ENCODE measurements at places on chromosomes 13 and 19.

GRCh38 chr13:35675651-35676050, 199.2 kb upstream of the MAB21L1 start:
- DNase-seq = no peak

DNA sequence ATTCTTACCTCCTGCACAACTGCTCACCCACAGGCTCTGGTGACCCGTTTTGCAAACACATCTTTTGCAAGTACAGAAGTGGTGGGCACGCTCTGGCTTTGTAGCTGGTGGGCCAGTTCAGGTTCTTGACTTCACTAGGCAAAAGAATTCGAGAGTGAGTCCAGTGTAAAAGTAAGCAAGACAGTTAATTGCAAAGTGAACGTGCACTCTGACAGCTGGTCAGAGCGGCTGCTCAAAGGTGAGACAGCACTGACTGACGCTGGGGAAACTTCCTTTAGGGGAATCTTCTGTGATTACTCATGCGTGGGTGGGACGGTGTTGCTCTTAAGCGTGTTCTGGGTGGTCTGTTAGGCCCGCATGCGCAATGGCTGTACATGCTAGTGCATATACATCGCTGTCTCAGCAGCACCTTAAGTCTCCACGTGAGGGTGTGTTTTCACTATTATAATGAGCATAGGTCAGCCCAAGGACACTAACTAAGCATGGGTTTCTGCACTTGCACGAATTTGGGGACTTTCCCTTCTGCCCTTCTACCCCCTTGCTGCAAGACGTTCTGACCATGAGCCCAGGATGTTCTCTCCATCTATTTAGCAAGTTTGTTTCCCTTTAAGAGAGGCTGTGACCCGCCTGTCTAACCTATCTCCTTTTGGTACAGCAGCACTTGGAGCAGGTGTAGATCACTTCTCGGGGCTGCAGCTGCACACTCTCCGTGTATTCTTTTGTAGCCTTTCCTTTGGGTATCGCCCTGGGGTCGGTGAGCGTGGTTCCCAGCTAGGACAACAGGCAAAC, 30.2 kb upstream of the CD33 start:
- no peak for DNase-seq

GRCh38 chr13:109160887-109161669, 531.7 kb downstream of the MYO16 start:
- no peak for DNase-seq

DNA sequence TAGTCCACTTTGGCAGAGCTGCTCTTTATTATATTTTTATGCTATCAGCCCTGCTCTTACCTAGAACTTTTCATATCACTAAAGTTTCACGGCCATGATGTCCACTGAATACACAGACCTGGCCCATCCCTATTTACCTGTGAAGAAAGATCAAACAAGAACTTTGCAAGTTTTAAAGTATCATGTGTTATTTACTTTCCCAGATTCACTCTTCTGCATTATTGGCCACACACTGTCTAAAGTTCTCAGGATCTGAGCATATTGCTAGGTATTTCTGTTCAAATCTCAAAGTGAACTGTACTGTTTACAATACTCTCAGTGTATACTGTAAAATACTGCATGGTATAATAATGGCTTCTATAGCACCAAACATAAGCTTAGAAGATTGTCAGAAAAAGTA, 405.2 kb downstream of the KLF12 start:
- DNase-seq = no peak

DNA sequence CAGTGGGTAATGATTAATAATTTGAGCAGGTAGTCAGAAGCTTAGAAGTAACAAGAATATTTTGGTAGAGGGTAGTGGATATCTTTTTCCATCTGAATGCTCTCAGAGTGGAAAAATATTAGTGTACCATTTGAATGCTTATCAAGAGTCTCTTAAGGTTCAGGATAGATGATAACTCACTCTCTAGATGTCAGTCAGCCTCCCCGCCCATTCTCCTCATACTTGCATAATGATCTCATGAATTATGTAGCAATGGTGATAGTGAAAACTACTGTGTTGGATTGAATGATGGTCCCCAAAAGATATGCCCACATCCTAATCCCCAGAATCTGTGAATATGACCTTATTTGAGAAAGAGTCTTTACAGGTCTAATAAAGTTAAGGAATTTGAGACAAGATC, 132.7 kb upstream of the KLF12 start:
- no peak for DNase-seq

GRCh38 chr13:59771272-59771671, 392.5 kb downstream of the DIAPH3 start:
- no peak for DNase-seq

- DNase-seq = no peak
Observed at GRCh38 chr13:48369988-48370387, 42.9 kb downstream of the LPAR6 start.

- no peak for DNase-seq
Observed at GRCh38 chr13:74047931-74048600, 86.1 kb downstream of the KLF12 start.

- DNase-seq = no peak
Observed at GRCh38 chr13:34506796-34507195, 435.3 kb upstream of the NBEA start.

DNA sequence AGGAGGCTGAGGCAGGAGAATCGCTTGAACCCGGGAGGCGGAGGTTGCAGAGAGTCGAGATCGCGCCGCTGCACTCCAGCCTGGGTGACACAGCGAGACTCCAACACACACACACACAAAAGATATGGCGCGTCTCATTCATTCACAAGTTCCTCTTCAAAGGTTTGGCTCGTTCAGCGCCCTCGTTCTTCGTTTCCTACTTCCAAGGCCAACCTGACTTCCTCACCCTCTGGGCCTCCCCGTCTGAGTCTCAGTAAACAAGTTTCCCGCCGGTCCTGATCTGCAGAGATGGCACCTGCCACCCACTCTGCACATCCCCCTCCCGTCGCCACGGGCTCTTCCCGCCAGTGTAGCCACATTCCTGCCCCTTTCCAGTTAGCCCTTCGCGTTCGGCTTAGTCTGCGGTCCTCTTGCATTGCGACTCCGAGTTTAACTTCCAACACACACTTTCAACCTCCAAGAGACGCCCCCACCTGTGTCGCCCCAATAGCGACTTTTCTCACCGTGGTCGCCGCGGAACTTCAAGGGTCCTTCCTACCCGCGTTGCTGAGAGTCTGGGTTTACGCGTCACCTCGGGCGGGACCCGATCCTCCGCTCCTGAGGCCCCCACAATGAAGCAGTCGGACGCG, 1.3 kb upstream of the BSG start:
- DNase-seq = peak; percentile 67

- DNase-seq = no peak
Observed at GRCh38 chr13:101530293-101530692, 77.8 kb downstream of the ITGBL1 start.

GRCh38 chr13:80054806-80055205, 286.1 kb downstream of the SPRY2 start:
- no peak for DNase-seq

DNA sequence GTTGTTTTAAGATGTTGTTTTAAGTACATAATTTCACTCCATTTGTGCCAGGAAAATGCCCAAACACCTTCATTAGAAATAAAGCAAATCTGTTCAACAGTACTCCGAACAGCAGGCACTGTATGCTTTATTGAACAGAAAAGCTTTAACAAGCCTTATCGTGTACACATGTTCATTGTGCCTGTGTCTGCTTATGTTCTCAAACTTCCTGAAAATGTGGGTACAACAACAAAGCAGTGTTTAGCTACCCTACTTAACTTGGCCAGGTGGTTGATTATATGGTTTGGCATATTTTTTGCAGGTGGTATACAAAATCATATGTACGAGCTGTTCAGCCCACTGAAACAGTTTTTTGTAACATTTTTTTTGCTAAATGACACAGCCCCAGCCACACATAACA, 718.0 kb downstream of the DACH1 start:
- DNase-seq = peak; percentile 32

- DNase-seq = no peak
Observed at GRCh38 chr19:52725528-52725961, 9.3 kb downstream of the ZNF611 start.

DNA sequence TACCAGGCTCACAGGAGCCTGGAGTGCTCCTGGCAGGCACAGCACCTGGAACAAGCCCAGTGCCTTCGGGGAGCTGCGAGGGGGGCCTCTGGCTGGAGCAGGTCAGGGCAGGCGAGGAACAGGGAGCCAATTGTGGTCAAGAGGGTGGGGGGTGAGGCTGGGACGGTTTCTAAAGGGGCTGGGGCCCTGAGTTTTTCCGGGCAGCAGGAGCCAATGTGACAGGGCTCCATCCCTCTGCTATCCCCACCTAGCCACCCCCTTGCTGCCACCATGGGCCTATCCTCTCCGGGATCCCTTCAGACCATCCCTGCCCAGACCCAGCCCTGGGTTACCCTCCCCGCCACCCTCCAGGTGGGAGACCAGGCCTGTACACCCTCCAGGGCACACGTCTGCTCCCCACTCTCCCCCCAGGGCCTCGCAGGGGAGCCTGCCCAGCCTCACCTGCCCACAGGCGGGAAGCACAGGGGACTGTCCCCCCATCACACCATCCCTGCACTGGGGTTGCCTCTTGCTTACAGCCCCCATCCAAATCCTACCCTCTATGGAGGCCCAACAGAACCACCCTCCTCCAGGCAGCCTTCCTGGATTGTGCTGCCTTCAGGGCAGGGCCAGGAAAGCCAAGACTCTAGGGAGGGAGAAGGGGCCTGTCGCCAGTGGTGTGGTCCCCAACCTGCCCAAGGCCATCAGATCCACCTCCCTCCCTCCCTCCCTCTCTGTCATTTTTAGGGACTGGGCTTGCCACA, 121.0 kb downstream of the URI1 start:
- no peak for DNase-seq

- no peak for DNase-seq
Observed at GRCh38 chr19:29439021-29439420, 86.8 kb upstream of the VSTM2B start.

DNA sequence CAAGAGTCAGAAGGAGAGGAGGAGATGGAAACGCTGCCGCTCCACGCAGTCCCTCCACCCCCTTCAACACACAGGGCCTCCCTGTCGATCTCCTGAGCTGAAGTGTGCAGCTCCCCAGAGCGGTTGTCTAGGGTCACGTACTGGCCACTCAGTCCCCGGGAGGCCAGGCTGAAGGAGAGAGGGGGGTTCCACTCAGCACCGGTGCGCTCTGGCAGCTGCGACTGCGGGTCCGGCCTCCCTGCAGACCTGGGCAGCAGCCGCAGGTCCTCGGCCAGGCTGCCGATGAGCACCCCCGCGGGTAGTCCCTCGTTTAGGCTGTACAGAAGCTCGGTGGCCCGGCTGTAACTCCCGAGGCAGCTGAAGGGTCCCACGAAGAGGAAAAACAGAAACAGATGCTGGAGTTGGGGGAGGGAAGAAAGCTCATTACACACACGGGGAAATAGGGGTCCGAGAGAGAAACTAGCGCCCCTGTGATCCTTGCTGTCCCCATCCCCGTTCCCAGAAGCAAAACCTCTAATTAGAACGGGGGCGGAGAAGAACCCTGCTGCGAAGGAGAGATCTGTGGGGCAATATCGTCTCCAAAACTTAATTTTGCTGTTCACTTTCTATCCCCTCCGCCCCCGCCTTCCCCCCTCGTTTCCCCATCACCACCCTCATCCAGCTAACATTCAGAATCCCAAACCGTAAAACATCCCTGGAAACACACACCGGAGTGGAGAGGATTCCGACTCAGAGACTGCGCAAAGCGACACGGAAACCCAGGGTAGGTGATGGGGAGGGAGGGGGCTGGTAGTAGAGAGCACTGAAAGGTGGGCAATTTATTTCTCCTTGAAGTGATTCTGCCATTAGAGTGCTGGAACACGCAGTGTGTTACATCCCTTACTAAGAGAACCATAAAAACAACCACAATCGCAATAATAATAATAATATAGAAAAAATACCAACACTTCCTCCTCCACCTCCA, 1.8 kb downstream of the PCDH20 start:
- no peak for DNase-seq

GRCh38 chr13:33868343-33868994, 50.5 kb downstream of the RFC3 start:
- DNase-seq = no peak

DNA sequence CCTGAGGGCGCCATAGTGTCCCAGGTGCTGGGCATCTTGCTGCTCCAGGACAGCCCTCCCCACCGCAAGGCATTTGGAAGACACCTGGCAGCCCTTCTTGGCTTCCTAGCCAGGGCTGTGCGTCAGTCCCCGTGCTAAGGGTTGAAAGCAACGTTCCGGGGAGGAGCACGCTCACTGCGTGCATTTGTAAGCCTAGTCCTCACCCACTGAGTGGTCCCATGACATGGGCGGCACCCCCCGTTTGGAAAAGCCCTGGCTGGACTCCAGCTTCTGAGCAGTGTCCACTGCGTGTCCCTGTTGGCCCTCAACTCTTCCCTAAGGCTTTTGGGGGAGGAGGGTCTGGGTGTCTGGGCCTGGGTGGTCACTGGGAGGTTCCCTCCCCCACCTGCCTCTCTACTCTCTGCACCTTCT, 76.3 kb upstream of the GPR183 start:
- DNase-seq = no peak

DNA sequence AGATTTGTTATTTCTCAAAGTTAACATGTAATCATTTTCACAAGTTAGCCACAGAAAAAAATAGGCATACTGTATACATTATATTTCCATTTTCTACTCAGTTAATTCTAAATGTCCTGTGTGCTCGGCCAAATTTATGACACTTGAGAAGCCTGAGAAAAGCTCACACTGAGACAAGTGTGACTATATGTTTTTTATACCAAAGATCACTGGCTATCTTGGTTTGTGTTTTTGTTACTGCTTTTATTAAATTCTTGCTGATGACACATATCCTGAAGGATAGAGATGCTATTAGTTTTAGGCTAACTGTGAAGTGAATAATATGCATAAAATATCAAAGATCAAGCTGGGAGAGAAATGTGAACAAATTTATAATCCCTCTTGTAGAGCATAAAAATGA, 49.3 kb upstream of the IL17D start:
- DNase-seq = no peak

- DNase-seq = no peak
Observed at GRCh38 chr19:18287836-18288772, 6.7 kb upstream of the JUND start.

DNA sequence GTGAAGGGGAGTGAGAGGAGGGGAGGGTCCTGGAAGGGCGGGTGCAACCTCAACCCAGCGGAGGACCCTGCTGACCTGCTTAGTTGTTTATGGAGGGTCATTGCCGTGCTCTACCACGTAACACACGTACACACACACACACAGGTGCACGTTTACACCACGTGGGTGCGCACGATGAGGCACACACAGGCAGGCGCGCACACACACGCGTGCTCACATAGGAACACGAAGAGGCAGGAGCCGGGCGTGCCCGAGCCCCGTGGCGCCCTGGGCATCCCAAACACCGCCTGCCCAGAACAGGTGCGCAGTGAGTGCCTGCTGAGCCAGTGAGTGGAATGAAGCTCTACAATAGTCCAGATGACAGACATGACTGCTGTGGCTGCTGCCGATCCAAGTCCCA, 11.2 kb upstream of the MADCAM1 start:
- DNase-seq = no peak

GRCh38 chr13:29936956-29937355, 86.5 kb upstream of the UBL3 start:
- DNase-seq = no peak

Measured in NCI-H446 treated with DMSO at 0.1 percent for 48 hours (cell line).